ENCODE measurements at places on chromosomes 7 and 10.

DNA sequence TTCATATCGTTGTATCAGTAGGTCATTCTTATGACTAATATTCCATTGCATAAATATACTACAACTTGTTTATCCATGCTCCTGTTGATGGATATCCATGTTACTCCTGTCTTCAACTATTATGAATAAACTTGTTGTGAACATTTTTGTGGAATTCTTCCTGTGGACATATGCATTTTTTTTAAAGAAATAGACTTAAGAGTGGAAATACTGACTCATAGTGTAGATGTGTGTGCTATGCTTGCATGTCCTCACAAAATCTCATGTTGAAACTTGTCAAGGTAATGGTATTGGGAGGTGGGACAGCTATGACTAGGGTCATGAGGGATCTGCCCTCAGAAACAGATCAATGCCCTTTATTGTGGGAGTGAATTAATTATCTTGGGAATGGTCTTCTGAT lies 240.5 kb upstream of the PRSS58 start:
- DNase-seq: no peak

DNA sequence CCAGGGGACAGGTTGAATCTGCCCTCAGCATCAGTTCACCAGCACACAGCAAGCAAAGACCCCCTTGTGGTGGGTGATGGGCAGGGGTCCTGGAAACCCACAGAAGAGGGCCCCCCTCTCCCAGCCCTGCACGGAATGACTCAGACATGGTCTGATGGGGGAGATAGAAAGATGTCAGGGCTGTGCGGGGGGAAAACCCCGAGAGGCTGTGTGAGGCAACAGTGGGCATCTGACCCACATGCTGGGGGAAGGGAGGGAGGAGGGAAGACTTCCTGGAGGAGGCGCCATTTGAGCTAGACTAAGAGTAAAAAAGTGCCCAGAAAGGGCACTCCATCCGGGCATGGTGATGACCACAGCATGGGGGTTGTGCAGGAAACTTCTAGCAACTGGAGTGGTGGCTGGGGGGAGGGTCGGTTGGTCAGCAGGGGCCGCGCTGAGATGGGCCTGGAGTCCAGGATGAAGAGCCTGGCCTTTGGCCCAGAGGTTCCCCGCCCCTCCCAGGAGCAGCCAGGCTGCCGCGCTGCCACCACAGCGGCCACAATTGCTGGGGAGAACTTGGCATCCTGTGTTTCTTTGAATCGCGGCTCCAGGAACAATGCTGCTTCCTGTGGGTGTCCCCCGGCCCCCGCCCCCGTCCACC lies 2.5 kb downstream of the LFNG start:
- DNase-seq: peak; percentile 80

DNA sequence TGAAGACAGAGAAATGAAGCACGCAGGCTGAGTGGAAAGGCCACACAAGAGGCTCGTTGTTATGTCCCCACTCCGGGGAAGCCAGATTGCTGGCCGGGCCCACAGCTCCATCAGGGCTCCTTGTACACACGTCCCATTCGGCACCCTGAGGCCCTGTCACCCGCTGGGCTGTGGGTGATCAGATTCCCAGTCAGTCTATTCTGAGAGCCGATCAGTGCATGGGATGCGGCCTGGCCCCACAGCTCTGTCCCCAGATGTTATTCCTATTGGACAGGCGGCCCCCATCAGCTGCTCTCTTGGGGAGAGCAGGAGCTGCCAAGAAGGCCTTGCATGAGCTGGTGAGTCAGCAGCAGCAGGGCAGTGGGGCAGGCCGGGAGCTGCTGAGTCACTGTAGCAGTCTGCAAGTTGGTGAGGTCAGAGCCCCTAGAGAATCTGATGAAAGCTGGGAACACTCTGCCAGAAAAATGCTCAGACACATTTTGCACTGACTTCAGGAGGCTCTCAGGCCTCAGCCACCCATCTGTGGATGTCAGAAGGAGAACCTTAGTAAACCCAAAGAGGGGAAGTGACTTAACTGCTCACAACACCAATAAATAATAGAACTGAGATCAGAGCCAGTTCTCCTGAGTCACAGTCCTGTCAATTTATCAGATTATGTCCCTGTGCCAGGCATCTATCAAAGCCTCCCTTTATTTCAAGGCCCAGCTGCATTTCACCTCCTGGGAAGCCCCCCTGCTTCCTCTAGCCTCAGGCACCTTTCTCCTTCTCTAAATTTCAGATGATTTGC lies 9.4 kb upstream of the PSAP start:
- DNase-seq: no peak

- DNase-seq: no peak
These were observed 42.9 kb downstream of the MKLN1 start for GRCh38 chr7:131370523-131370968.

- DNase-seq: peak; percentile 99
These were observed at the start of gene GNA12 for GRCh38 chr7:2844153-2845033. Gene GNA12, minus strand, starts transcription at chr7:2844308. Its CDS starts 147 bp downstream, at chr7:2844161.

- DNase-seq: no peak
These were observed 534.6 kb upstream of the POM121L12 start for GRCh38 chr7:52500841-52501240.

DNA sequence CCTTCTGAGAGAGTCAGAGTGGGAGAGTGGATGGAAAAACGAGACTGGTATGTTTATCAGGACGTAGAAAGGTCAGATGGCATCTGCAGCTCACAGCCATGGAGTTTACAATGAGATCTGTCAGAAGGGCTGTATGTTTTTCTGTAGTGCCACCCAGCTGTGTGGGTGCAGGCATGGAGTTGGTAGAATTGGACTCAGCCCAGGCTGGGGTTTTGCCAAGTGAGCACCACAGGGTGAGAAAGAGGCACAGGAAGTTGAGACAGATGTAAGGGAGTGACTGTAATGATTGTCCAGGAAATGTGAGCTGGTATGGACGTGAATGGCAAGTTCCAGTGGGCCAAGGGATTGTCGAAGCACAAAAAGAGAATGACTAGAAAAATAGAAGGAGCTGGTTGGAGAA lies 9.1 kb upstream of the ZYX start:
- DNase-seq: no peak
